AG04450 (cell line): ENCODE measurements at places on chromosomes 13 and 19.

- no peak for DNase-seq
Measured at GRCh38 chr19:10898633-10899032, 27.3 kb downstream of the CARM1 start.

GRCh38 chr13:46908501-46908900 lies 11.6 kb upstream of the HTR2A start:
- DNase-seq = no peak

DNA sequence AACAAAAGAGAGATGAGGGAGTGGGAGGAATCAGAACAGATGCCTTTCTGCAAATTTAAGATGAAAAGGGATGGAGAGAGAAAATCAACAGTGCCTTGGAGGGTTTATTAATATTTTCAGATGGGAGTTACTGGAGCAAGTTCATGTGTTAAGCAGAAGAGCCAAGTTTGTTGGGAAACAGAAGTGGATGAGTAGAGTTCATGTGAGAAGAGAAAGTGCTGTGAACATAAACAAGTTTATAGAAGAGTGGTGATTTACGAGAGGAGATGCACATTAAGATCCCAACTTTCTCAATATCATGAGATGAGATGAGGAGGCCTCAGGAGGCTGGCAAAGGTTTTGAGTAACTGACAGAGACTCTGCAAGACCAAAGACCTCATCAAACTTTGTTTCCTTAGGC lies 274.1 kb upstream of the HTR2A start:
- DNase-seq = no peak

DNA sequence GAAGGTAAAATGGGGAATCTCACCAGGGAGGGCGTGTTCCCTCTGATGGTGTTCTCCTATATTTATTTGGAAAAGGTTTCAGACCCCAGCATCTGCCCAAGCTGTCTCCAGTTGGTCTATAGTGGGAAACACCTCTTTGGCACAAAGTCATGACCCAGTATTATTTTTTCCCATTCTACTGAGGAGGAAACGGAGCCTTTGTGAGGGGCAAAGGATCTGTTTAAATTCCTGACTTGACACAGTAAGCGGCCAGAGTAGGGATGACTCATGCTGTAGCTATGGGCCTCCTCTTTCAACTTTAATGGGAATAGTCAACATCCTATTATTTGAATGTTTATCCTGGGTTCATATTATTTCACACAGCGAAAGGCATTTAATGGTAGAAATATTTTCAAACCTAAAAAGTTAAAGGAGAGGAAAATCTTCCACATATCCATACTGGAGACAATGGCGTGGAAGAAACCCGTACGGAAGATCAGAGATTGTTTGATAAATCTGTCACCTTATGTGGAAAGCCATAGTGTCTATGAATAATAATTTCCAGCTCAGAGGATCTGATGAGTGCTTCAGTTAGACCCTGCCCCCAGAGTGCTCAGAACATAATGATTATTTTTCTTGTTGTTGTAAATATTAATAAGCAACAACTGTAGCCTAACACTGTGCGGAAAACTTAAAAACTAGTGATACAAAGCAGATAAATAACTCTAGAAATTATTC lies 126.0 kb downstream of the FOXO1 start:
- peak; percentile 24 for DNase-seq

DNA sequence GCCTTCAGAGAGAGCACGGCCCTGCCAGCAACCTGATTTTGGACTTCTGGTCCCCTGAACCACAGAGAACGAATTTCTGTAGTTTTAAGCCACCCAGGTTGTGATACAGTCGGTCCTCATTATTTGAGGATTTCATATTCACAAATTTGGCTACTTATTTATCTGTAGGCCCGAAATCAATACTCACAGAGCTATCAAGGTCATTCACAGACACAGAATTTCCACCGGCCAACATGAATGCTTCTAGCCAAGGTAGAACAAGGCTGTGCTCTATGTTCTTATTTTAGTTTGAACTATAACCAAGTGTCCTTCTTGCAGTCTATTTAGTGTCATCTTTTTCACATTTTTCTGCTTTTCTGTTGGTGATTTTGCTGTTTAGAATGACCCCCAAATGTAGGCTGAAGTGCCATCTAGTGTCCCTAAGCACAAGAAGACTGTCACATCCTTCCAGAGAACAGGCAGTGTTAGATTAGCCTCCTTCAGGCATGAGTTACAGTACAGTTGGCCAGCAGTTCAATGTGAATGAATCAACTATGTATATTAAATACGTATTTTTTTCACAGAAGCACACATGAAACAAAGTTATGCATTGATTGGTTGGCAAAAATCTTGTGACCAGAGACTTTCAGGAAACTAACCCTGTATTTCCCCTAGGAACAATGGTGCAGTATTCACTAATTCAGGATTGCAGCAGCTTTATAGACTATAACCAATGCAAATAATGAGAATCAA lies 63.5 kb downstream of the C13orf42 start:
- no peak for DNase-seq

- no peak for DNase-seq
Measured at GRCh38 chr19:5697890-5698634, 8.0 kb downstream of the RPL36 start.

GRCh38 chr13:74796157-74796556 lies 662.0 kb upstream of the KLF12 start:
- no peak for DNase-seq

- DNase-seq = no peak
Measured at GRCh38 chr19:31258211-31259052, 90.8 kb downstream of the TSHZ3 start.

DNA sequence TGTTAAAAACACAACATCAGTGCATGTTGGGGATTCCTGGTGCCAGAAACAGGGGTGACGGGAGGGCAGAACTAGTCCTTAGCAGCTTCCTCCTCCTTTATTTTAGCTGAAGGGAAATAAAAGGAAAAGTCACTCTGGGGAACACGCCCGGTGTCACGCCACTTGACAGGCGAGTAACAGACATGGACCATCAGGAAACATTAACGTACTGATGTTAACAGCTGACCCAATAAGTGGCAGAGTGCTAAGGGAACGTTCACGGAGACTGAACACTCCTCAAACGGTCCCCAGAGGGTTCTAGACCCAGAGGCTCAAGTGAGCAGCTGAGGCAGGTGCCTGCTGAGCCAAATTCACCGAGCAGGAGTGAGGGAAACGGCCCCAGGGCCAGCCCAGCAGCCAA lies 13.9 kb upstream of the EIF3G start:
- DNase-seq = no peak

DNA sequence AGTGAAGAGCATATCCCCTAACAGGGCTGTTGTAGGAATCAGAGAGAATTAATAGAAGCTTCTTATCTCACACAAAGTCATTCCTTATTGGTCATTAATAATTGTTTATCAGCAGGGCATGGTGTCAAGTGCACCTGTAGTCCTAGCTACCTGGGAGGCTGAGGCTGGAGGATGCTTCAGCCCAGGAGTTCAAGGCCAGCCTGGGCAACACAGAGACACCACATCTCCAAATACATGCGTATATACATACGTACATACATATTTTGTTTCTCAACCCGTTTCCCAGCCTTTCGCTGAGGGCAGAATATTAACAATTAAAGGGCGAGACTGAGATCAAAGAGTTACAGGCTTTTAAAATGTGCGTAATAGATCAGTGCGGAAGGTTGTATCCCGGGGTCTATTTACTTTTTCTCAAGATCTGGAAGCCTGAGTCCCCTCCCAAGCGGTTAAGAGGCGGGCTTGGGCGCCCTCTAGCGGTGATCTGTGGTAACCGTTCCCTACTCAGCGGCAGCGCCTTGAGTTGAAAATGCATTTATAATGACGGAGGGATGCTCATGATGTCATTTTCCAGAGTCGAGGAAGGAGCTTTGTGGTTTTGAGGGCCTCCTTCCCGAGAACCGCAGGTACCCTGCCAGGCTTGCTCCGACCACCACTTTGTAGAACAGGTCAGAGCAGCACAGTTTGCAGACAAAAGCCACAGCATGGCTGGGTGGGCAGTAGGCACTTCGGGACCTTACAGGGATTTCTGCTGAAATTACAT lies 169.6 kb upstream of the GPR12 start:
- DNase-seq = peak; percentile 18

DNA sequence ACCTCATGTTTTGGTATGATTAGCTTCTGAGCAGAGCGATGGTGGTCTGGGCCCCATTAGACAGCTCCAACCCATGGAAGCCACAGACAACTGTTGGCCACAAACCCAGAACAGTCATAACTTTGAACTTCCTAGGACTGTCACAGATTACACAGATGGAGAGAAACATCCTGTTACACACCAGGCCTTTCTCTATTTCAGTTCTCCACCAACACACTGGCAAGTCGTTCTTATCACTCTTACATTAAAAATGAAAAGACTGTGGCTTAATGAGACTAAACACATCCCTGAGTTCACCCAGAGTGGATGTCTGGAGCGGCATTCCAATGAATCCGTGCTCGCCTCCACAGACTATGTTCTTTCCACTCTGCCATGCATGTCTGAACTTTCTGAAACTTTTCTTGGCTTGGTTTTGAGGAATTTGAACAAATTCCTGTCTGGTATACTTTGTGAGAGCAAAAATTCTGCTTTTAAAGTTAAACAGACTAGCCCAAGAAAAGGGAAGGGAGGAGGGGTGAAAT lies 109.1 kb downstream of the NALCN start:
- DNase-seq = peak; percentile 49

DNA sequence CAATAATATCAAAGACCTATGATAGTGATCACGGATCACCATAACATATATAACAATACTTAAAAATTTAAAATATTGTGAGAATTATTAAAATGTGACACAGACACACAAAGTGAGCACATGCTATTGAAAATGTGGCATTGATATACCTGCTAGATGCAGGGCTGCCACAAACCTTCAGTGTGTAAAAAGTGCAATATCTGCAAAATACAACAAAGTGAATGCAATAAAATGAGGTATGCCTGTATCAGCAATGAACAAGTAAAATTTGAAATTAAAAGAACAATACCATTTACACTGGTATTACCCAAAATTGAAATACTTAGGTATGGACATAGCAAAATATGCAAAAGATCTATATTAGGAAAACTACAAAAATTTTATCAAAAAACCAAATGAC lies 1217.8 kb upstream of the PCDH20 start:
- no peak for DNase-seq

- DNase-seq = peak; percentile 21
Measured at GRCh38 chr13:107730813-107731212, 484.5 kb downstream of the LIG4 start.

GRCh38 chr13:27321468-27322431 lies 51.1 kb downstream of the RASL11A start:
- no peak for DNase-seq

DNA sequence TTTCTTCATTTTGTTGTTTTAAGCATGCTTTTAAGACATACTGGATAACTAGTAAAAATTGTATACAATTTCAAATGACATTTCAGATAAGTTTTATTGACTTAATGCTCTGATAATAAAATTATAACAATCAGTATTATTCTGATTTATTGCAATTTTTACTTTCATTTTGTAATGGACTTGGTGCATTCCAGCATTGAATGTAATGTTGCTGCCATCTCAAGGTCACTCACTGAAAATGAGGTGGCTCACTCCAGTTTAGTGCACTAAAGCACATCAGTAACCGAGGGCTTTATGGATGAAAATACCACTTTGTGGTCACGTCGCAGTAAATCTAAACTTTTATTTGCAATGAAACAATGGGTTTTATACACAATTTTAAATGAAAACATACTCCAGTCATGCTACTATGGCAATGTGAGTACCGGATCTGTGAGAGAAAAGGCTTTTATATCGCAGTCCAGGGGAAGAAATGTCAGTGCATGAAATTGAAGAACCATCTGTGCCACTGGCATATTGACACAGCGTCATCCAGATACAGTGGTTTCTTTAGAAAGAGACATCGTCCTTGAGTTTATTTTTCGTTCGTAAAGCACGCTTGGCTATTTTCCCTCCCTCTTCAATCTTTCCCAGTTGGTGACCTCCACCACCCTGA lies 20.7 kb upstream of the ZNF507 start:
- no peak for DNase-seq

- no peak for DNase-seq
Measured at GRCh38 chr13:101262306-101262705, 154.0 kb downstream of the NALCN start.

DNA sequence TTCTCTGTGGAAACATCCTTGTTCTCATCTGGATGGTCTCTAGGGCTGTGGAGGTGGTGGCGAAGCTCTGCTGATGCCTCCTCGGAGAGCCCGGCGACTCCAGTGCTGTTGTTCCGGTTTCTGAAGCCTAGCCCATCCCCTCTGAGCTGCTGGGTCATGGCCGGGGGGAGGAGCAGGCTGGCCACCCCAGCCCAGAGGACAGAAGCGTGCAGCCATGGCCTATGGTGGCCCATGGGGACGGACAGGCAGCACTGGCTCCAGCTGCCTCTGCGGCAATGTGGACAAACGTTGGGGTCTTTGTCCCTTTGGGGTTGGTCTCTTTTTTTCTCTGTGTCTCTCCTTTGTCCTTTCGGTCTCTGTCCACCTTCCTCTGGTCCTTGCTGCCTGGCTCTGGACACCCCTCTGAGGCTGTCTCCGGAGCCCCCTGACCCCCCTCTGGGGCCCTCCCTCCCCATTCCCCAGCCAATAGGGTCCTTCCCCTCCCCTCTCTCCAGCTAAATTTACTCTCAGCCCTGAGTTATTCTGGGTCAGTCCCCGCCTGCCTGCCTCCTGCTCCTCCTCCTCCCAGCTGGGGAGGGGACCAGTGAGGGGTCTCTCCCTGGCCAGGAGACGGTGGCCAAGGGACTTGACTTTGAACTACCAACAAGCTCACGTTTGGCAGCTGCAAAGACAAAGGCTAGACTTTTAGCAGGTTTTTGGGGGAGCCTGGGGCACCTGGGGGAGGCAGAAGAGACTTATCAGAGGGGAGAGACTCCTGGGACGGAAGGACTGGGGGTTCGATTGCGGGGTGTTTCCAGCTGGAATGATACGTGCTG lies at the start of gene HRC:
Gene HRC (minus strand): TSS at position 392 of the 815 bp plus-strand sequence. CDS start 159 bp downstream, at position 233.
- DNase-seq = no peak

DNA sequence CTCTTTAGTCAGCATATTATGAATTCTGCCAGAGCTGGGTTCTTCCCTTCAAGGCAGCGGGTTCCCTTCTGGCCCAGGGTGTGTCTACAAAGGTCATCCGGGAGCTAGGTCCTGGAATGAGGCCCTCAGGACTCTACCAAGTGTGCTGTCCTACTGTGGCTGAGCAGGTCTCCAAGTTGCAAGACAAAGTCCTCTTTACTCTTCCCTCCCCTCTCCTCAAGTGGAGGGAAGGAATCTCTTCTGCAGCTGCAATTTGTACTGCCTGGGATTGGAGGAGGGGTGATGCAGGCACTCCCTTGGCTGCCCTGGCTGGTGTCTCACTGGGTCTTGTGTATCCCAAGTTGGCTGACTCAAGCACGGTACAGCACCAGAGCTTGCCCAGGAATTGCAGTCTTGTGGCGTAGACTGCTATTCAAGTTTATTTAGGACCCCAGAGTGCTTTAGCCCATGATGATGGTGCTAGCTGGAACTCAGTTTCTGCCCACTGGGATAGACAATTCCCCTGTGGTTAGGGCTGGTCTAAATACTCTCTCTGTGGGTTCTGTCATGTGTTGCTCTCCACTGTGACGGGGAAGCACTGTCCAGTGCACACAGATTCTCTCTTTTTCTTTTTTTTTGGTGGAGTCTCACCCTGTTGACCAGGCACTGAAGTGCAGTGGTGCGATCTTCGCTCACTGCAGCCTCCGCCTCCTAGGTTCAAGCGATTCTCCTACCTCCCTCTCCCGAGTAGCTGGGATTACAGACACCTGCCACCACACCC lies 28.5 kb downstream of the RFC3 start:
- no peak for DNase-seq
